ENCODE measurements at places on chromosomes 3 and 15.

DNA sequence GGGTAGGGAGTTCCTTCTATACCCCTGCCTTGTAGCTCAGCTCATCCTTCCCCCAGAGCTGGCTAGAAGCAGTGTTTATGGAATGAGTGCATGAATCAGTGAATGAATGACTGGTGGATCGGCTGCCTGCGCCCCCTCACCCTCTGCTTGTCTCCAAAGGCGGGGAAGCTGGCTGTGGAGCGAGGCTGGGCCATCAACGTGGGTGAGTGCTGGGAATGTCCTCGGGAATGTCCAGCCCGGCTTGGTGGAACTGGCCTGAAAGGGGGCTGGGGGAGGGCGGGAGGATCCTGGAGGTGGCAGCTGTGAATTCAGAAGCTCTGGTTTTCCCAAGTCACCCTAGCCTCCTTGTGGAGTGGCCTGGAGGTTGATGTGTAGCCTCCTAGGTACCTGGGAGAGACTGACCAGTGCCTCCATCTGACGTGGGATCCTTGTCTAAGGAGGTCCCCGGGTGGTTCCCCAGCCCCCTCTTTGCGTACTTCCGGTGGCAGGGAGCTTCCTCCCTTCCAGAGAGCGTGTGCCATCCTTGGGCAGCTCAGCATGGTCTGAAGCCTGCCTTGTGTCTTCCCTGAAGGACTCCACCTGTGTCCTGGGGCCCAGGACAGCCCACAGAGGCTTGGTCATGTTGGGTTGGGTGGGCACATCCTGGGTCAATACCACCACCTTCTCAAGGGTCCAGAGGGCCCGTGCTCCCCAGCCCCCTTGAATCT is 18.4 kb downstream of the HDAC11 start:
- DNase-seq, result no peak

- DNase-seq, result no peak
Observed at GRCh38 chr15:57395292-57395691, 19.0 kb downstream of the CGNL1 start.

GRCh38 chr3:52820736-52821135 is 9.7 kb downstream of the ITIH4 start:
- DNase-seq, result no peak

GRCh38 chr15:78880813-78881212 is 8.1 kb downstream of the MORF4L1 start:
- DNase-seq, result no peak

- no peak for DNase-seq
Observed at GRCh38 chr15:95291898-95292472, 1038.5 kb upstream of the NR2F2 start.

DNA sequence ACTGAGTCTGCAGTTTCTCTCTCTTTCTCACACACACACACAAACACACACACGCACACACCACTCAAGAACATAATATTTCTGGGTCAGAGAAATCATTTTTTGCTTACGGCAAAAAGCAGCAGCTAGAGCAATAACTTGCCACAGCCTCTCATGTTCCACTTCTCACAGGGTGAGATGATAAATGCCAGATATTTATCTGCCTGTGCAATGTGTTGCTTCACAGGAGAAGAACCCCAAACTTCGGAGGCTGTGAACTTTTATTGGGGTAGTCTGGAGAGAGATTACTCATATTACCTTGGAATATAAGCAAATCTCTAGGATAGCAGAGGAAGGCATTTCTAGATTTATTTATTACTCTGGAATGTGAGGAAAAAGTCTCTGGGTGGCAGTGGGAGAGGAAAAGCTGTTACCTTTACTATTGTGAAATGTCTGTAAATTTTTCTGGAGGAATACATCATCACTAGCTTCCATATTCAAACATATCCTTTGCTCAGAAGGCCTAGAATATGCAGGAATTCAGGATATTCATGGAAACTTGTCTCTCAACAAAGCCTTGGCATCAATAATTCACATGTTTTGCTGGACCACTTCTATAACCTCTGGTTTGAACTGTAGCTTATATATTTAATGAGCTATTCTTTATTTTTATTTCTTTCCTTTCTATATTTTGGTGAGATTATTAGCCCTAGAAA is 369.2 kb downstream of the NSUN3 start:
- no peak for DNase-seq

- DNase-seq, result no peak
Observed at GRCh38 chr15:80599359-80599758, 95.8 kb upstream of the ABHD17C start.

GRCh38 chr3:141074529-141074928 is 23.4 kb downstream of the SPSB4 start:
- no peak for DNase-seq

DNA sequence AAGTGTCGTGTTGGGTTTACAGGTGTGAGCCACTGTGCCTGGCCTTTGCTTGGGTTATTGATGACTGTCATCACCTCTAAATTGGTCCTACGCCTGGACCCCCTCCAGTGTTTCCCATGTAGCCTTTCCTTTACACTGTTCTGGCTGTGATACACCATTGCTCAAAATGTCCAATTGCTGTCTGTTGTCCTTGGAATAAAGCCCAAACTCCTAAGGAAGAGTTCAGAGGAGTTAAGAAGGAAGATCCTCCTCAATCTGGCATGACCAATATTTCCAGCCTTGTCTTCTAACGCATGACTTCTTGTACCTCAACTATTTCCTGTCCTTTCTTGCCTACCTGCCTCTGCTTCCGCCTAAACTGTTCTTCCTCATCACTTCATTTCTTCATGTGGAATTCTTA is 113.1 kb downstream of the POLR2M start:
- no peak for DNase-seq

- no peak for DNase-seq
Observed at GRCh38 chr3:113194823-113195401, 16.4 kb upstream of the BOC start.

DNA sequence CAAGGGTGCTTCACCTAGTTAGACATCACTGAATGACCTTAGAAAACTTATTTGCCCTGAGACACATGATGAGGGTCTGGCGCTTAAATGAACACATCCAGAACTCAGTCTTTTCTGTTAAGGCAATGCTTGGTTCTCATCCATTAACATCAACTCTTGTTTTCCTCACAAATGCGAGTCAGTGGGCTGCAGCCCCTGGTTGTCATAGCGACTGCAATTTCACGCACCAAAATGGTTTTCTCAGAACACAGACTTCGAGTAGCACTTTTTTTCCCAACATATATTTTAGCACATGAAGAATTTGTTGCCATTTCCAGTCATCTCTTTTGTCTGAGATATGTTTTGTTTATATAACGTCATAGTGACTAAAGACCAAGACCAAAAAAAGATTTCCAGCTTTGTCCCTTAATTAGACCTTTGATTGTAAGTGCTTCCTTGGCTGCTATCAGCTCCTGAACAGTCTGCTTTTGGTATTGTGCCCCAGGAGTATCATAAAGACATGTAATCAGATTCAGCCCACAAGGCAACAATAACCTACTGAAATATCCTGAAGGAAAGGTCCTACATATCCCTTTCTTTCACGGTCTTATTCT is 68.5 kb downstream of the GPR176 start:
- no peak for DNase-seq

- DNase-seq, result no peak
Observed at GRCh38 chr3:55558316-55558715, 71.2 kb upstream of the WNT5A start.

GRCh38 chr3:37640636-37641375 is 220.9 kb upstream of the CTDSPL start:
- no peak for DNase-seq

DNA sequence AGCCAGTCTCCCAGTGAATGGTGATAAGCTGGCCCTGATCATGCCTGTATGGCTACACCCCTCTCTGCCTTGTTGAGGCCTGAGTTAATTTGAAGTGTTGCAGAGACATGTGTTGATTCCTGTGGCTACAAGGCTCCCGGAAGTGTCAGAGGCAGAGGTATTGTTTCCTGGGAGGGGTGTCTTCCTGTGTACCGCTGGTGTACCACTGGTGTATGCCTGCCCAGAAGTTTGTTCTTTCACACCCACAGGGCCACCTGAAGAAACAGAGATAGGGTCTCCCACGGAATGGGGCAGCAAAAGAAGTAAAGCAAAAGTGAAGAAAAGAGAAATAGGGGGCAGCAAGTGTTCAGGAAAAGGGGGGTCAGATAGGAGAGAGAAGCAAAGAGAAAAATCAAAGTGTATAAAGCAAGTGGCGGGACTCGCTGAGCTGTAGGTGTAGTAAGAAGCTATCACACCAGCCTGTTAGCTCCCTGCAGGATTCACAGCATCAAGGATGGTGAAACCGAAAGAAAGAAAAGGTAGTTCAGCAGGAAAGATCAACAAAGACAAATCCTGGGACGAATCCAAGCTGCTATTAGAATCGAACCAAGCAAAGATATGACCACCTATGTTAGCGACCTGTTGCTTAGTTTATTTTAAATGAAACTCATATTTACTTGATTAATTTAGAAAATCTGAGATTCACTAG is 36.6 kb upstream of the CD47 start:
- DNase-seq, result peak; percentile 27

GRCh38 chr15:77048135-77048876 is 22.6 kb downstream of the TSPAN3 start:
- DNase-seq, result no peak

GRCh38 chr15:80456517-80457492 is 52.6 kb downstream of the ARNT2 start:
- DNase-seq, result no peak

DNA sequence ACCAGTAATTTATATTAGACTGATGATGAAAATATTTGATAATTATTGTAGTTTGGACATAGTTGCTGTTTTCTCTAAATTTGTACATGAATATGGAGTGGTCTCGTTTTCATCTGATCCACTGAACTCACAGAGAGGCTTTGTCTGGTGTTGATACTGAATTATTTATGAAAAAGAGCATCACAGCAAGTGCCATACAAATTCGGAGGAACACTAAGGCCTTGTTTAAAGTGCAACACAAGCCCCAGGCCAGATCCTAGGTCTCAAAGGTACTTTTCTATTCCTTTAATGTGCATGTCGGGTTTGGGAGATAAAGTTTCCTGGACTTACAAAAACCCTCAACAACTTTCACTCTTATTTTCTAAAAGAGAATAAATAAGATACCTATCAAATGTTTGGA is 796.8 kb upstream of the EPHA6 start:
- no peak for DNase-seq

- DNase-seq, result no peak
Observed at GRCh38 chr15:98547741-98548138, 100.6 kb upstream of the IGF1R start.

GRCh38 chr3:117630885-117631284 is 921.3 kb downstream of the TUSC7 start:
- no peak for DNase-seq

DNA sequence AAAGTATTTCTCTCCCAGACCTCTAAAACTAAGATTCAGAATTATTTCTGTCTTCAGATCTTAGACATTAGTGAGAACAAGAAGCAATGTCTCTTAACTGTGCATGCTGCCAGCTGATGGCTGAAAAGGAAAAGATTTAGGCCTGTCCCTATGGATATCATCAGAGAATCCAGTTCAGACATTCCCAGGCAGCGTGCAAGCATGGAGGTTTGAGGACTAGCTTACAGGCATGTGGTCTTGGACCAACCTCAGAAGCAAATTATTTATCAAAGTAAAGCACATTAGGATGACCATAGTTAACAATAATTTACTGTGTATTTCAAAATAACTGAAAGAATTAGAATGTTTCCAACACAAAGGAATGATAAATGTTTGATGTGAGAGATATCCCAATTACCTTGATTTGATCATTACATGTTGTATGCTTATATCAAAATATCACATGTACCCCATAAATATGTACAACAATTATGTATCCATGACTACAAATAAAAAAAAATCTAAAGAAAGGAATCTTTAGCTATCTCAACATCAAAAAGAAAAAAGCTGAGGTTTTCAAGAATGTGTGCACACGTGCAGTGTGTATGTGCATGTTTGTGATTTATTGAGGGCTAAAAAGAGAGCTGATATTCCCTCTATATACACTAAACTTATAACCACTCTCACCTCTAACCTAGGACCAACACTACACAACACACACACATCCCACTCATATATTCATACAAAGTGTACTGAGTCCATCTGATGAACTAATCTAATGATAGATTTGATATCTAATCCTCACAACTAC is 108.9 kb upstream of the THBS1 start:
- DNase-seq, result no peak

DNA sequence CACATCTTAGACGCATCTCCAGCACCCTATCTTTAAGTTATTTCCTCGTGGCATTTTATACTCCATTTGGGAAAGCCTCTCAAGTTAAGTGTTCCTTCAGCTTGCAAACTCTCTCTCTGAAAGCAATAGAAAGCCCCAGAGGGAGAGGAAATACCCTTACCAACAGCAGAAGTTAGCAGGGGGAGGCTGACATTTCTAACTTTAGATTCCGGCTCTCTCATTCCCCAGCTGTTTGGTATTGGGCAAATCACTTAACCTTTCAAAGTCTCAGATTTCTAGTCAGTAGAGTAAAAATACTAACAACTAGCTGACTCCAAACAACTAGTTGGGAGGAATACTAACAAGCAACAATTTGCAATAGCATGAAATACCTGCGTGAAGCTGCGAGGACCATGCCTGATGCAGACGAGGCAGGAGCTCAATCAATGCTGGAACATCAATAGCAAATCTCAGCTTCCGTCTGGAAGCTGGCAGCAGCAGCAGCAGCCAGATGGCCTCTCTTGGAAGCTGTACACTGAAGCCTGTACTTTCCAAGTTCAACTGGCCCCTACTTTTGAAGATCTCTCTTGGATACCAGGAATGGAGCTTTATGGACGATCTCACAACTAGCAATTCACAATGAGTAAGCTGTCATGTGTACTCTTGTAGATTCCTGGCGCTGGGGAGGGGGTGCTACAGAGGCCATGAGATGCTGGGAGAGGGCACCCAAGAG is 47.8 kb downstream of the THBS1 start:
- DNase-seq, result no peak

GRCh38 chr3:57500506-57500905 is 43.6 kb downstream of the DNAH12 start:
- DNase-seq, result no peak

- no peak for DNase-seq
Observed at GRCh38 chr15:31499953-31500765, 173.5 kb downstream of the KLF13 start.

DNA sequence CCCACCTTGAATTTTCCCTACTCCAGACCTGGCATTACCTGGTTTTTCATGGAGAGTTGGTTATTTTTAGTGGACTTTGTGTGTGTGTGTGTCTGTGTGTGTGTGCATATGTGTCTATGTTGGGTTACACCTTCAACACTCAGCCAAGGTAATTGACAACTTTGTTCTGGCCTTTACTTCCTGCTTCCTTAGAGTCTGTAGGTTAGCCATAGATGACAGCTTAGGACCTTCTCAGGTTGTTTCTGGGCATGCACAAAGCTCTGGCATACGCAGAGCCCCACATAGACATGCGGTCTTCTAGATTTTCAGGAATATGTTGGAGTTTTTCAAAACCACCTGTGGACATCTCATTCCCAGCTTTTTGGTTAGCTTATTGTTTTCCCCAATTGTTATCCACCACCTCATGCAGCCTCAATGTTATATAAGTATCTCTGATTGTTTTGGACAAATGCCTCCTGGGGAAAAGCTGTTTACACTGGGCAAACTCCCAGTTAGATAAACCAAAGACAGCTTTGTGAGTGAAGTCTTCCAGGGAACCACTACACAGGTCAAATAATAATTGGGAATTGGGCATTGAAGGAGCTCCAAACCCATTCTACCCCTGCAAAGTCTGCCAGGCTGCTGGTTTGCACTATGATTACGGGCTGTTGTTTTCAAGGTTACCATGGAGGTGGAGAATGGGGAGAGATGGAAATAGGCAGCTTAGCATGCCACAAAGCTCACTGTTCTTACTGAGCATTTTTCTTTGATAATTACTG is 201.2 kb downstream of the ADAMTSL3 start:
- DNase-seq, result no peak
